ENCODE measurements at places on chromosomes 3 and 15.

DNA sequence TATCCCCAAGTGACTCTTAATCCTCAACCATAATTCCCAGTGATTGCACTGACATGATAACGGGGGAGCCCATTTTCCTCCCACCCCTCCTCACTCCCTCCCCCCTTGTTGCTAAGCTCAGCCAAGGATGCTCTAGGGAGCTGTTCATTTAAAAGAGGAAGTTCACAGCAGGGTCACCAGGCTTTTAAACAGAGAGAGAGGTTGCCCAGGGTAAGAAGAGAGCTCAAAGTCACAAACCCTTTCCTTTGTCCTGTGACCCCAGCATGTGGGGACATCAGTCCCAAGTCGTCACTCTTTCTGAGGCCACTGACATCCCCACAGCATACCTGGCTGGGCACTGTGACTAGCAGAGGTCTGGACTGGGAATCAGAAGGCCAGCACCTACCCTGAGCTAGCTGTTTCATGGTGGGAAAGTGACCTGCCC lies 144.1 kb downstream of the RORA start:
- DNase-seq = no peak

DNA sequence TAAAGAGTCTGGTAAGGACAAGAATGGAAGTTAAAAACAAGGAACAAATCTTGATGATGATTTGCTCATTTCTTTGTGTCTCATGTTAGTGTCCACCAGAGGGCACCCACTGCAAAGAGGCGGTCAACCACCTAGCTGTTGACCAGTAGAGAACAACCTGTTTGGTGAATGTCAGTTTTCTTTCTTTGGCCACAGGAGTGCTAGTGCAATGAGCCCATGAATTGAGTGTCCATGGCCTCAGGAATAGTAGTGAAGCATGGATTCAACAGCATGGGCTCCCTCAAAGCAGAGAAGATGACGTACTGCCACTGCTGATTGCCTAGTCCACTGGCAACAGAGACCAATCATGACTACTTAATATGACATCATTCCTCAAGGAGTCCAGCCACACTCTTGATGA lies 10.7 kb upstream of the CNTN6 start:
- DNase-seq = no peak

DNA sequence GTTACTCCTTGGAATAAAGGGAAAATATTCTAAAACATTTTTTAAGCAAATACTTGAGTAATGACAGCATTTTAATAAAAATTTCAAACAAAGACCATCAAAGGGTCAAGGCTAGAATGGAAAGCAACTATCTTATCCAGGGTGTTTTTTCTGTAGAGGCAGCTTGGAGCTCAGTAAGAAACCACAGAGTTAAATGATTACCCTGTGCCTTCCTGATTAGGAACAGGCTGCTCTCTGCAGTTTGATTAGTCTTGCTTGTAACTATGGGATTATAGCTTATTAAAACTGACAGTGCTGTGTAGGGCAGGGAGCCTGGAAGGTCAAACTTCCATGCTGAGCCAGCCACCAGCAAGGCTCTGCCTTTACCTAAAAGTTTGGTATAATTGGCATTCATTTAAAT lies 33.1 kb downstream of the QTRT2 start:
- DNase-seq = no peak

DNA sequence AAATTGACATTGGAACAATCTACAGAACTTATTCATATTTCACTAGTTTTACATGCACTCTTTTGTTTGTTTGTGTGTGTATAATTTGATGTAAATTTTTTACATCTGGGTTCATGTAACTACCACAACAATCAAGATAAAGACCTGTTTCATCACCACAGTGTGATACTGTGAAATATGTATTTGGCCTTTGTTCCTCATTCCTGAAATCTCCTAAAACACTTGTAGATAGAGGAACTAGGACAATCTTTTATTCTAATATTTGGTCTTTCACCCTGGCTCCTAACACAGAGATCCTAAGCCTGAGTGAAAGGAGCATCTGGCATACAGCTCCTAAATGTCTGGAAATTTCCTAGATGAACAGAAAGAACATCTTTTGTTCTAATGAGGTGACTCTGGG lies 155.0 kb upstream of the GPR149 start:
- no peak for DNase-seq

DNA sequence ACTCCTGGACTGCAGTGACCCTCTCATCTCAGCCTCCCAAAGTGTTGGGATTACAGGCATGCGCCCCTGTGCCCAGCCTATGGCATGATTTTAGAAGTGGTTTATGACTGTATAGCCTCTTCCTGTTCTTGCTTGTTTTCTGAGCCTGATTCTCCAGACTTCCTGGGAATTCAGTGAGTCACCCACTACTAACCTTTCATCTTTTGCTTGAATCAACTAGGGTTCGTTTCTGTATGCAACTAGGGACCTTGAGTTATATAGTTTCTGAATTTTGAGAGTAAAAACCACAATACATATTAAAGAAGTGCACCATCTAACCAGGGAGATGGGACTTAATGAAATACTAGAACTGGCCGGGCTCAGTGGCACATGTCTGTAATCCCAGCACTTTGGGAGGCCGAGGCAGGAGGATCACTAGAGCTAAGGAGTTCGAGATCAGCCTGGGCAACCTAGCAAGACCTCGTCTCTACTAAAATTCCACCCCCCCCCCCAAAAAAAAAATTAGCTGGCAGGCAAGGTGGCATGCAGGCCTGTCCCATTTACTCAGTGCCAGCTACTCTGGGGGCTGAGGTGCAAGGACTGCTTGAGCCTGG lies 76.0 kb downstream of the ZNF609 start:
- peak; percentile 36 for DNase-seq

- DNase-seq = no peak
Measured at GRCh38 chr15:61908241-61908640, 152.0 kb downstream of the VPS13C start.

GRCh38 chr15:78768531-78769408 lies 42.5 kb downstream of the ADAMTS7 start:
- DNase-seq = no peak

GRCh38 chr3:80750637-80751036 lies 982.8 kb upstream of the ROBO1 start:
- DNase-seq = no peak

DNA sequence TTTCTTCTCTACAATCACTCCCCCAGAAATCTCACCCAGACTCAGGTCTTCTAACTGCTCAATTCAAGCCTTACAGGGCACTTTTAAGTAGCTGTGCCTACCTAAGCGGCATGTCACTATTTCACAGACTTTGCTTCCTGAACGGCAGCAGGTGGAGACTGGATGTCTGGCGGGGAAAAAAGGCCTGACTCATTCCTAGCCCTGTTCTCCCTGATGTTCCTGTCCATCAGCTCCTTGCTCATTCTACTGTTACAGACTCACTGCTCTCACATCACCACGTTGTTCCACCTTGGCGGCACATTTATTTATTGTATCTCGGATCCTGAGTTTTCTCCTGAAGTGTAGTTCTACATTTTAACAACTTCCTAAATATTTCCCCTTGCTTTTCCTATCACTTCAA lies 52.6 kb upstream of the ATP11B start:
- DNase-seq = no peak

GRCh38 chr3:141853081-141853601 lies 23.3 kb upstream of the ATP1B3 start:
- DNase-seq = no peak

DNA sequence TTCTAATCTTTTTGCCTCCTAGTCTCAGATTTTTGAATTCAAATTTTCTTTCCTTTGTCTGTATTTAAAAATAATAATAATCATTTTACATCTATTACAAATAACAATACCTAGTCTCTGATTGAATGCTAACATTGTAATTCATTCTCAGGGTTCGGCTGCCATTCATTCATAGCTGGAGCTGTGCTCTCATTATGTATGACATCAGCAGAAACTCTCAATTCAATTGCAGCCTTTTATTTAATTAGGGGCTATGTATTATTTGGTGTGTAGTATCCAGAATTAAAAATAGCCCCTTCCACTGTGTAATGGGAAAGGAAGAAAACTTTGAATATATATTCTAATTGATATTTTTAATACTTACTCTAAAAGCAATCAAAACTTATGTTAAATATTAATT lies 270.4 kb upstream of the MDFIC2 start:
- no peak for DNase-seq

- no peak for DNase-seq
Measured at GRCh38 chr15:39589193-39589814, 8.4 kb downstream of the THBS1 start.

DNA sequence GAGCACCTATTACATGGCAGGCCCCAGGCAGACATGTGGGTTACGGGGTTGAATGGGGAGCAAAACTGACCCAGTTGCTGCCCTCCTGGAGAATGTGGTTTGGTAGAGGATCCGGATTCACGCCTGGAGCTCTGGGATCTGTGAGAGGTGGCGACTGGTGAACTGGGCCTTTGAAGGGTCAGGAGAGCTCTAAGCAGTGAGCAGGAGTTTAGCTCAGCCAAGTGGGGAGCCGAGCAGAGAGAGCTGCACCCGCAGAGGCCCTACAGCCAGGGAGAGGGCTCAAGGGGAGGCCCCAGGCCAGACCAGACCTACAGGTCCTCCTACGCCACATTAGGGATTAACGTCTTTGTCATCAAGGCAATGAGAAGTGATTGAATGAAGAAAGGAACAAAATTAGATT lies 179.8 kb upstream of the TLE3 start:
- no peak for DNase-seq

- DNase-seq = no peak
Measured at GRCh38 chr3:191143224-191143623, 55.8 kb upstream of the OSTN start.

DNA sequence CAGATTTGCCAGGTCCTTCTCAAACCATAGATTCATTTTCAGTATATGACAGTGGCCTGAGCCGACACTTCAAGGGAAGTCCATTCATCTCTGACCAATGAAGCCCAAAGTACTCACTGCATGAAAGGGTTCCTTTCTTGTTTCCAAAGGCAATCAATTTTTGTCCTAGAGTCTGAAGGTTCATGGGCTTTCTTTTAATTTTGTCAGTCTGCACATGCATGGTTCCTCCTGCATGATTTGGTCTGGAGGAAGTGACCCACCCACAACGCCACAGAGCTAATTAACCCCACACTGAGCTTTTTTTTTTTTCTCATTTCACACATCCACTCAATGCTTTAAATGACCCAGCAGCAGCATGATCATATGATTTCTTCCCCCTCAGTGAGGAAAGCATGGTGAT lies 216.4 kb downstream of the TIGIT start:
- no peak for DNase-seq

GRCh38 chr3:15653321-15653720 lies 51.8 kb downstream of the BTD start:
- DNase-seq = no peak

DNA sequence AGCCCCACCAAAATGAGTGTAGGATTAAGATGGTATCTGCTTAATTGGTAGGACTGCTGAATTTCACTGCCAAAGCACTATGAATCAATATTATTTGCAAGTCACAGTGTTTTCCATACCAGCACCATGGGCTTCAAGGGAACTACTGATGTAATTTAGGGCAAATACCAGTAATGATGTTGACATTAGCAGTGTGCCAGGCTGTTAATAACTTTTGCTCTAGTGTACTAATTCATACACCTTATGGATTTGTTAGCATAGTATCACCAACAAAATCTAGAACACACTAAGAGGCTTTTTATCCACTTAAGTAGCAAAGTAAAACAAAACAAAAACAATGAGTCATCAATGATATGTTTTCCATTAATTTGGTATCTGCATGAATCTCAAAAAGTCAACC lies 888.2 kb downstream of the CADM2 start:
- no peak for DNase-seq

DNA sequence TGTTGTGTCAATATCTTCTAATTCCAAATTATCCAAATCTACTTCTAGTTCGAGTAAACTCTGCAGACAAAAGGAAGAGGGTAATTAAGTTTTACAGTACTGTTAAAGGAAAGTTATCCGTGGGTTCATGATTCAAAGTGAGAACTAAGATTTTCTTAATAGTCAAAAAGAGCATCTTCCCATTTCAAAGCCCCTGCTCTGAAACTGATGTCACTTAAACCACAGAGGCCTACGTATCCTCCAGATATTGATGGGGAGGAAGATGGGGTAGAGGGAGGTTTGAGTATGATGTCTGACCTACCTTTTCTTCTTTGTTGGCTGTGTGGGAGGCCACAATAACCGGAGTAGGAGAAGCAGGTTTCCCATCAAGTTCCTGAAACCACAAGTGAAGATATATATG lies 14.1 kb downstream of the MRPS22 start:
- no peak for DNase-seq

- no peak for DNase-seq
Measured at GRCh38 chr3:187211532-187212195, 14.4 kb downstream of the RTP1 start.

DNA sequence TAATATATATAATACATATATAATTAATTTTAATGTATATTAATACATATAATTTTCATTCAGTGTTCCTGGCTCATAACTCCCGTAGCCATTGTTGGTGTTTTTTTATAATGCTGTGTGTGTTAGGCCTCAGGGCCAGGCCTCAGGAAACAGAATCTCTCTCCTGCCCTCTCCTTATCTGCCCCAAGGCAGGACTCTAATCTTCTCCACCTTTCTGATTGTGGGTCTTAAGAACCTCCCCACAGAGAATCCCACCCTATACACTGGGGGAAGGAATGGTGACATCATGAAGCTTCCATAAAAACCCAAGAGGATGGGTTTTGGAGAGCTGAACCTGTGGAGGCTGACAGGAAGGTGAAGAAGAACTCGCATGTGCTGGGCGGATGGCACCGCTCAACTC lies 4.0 kb upstream of the FMN1 start:
- DNase-seq = no peak

GRCh38 chr15:74616996-74617395 lies 1.4 kb downstream of the CLK3 start:
- no peak for DNase-seq

DNA sequence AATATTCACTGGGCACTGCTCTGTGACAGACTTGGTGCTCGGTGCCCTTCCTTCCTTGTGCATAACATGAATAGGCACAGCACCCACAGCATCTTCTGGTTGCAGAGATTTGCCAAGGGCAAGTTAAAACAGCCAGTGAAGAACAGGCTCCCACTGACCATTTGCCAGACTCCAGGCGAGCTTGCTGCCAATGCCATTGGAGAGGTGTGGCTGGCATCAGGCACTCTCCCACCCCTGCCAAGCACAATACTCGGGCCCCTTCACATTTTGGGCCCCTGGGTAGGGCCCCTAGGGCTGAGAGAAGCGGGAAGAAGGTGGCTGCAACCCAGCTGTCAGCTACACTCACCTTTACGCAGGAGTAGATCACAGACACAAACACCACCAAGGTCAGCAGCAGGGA lies 112.1 kb downstream of the SEC22A start:
- DNase-seq = no peak

DNA sequence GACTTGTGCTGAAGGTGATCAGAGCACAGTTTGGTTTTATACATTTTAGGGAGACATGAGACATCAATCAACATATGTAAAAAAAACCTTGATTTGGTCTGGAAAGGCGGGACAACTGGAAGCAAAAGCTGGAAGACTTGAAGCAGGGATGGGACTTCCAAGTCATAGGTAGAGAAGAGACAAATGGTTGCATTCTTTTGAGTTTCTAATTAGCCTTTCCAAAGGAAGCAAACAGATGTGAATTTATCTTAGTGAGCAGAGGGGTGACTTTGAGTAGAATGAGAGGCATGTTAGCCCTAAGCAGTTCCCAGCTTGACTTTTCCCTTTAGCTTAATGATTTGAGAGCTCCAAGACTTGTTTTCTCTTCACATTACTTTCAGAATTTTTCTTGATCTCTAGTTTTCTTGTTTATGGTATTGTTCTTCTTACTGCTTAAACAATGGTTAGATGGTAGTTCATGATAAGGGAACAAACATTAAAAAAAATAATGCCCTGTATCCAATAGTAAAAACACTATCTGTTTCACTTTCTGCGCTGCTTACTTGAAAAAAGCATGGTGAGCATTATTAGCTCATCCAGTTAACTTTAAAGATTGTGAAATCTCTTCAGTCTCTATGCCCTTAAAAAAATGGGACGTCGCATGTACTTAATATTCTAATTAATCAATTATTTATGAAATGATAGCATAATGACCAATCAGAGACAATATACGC lies 48.5 kb upstream of the BCHE start:
- no peak for DNase-seq
